ENCODE measurements at places on chromosomes 5 and 9.
A peak's percentile ranks its signal among the peaks of the same experiment; 100 is the strongest.

DNA sequence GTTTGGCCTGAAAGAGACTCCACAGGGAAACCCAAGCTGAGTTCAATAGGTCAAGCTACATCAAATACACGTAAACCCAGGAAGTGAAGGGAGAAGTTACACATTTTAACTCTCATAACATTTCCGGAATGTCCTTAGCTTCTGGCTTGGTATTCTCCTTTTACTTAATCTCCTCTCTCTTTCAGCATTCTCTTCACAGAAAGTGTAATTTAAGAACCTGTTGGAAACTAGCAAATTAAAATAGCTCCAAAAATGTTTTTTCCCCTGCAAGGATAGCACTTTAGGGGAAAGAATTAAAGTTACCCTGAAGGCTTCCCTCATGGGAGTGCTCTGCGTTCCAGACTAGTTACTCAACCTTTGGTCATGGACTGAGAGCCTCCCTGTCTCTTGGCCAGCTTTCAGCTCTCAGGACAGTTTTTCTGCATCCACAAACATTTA, 292.7 kb upstream of the TARS1 start:
- DNase-seq: no peak

GRCh38 chr9:135507104-135508035, 6.9 kb downstream of the MRPS2 start:
- DNase-seq: no peak

DNA sequence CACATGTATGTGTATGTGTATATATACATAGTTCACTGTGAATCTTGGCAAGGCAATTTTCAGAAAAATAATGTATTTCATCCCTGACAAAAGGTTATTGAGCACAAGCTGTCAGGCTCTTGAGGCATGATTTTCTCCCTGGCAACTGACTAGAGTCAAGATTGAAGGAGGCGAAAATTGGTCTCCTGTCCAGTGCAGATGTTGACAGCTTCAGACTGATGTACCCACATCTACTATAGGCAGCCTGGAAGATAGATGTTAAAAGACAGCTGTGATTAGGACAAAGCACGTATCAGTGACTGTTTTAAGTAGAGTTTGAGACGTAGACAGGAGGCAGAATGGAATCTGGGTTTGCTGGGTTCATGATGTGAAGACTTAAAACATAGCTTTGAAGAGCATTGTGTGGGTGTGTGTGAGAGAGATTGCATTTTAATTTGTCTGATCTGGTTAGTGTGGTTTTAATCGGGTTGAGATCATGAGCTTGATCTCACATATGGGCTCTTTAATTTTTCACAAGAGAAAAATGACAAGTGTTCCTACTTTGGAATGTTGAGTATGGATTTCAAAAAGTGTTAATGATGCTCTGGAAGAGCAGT, 39.1 kb downstream of the CTNNA1 start:
- no peak for DNase-seq

DNA sequence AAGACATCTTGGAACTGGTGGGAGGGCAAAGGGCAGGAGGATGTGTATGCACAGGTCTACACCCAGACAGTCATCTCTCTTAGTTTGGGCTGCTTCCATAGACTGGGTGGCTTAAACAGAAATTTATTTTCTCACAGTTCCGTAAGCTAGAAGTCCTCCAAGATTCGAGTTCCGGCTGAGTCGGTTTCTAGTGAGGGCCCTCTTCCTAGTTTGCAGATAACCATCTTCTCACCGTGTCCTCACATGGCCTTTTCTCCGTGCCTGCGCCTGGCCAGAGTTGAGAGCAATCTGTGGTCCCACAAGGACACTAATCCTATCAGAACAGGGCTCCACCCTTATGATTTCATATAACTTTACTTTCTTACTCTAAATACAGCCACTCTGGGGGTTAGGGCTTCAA, 4.1 kb downstream of the SMIM32 start:
- DNase-seq: no peak

DNA sequence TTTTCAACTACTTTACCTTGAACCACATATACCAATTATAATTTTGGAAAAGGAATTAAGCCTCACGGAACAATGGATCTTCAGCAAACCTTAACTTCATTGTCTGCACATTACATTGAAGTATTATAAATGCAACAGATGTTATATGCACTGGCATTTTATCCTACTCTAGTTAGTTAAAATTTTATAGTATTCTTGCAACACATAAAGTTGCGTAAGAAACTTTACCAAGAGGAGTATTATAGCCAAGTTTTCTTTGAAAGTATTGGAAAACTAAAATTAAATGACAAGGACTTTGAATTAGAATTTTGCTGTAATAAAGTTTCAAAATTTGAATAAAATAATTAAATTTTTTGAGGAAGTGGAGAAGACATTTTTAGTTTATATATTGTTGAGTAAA, 63.4 kb upstream of the SREK1 start:
- DNase-seq: no peak

DNA sequence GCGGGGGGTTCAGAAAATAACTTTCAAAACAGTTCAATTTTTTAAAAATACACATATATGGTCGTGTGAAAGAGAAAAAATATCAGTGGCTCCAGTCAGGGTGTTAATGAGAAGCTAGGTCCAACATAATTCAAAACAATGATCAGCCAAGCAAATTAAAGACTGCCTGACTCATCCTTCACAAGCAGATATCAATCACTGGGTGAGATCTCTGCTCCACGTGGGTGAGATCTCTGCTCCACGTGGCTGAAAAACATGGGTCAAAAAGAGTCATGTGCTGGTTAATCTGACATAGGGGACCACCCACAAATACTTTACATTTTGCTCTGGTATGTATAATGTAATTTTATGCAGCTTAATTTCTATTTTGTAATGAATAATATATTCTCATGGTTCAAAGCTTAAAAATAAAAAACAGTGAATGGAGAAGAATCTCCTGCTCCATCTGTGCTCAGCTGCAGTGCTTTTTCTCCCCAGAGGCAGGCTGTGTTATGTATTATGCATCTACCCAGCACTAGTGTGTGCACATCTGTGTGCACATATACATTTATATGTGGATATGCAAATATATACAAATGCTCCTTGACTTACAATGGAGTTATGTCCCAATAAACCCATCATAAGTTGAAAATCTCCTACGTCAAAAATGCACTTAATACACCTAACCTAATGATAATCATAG, 93.1 kb upstream of the S1PR3 start:
- DNase-seq: no peak

- DNase-seq: no peak
Observed at GRCh38 chr9:34334337-34334824, 5.0 kb downstream of the NUDT2 start.

DNA sequence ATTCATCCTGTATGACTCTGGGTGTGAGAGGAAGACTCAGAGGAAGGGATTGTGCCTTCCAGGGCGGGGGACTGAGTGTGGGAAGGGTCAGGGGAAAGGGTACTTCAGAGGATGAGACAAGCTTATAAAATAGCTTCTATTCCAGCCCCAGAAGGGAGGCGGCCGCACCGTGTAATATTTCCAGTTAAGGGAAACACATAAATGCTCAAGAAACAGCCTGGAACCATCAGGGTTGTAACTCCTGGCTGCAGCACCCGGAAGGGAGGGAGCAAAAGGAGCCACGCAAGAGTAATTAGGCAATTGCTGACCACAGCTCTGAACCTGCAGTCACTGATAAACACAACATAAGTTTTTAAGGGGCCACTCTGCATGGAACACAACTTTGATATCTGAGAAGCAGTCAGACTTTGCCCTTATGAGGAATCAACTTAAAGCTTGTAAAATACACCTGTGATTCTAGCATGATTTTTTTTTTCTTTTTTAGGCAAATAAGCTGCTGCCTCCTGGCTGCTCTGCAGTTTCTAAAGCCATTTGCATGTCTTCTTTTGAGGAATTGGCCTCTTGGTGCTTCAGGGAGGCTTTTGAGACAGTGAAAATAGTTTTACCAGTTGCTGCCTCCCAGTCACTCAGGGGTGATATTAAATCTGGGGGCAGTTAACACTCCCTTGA, 382.7 kb downstream of the ENC1 start:
- DNase-seq: peak; percentile 15

- no peak for DNase-seq
Observed at GRCh38 chr5:115463983-115464382, 80.6 kb downstream of the FEM1C start.

GRCh38 chr5:36696059-36696673, 89.8 kb downstream of the SLC1A3 start:
- DNase-seq: no peak

GRCh38 chr9:107210775-107211174, 72.3 kb upstream of the RAD23B start:
- no peak for DNase-seq

DNA sequence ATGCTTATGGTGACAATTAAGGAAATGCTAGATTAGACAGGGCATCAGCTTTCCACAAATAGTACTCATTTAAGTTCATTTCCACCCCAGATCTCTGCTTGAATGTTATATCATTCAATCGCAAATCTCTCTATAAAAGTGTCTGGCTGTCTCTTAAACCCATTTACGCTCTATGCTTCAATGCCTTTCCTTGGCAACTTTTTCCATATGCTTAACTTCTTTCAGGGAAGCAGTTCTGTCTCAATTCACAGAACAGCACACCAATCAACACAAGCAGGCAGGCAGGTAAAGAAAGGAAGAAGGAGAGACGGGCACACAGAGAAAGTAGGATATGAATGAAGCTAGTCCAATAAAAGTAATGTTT, 243.1 kb downstream of the DENND1A start:
- DNase-seq: peak; percentile 71

DNA sequence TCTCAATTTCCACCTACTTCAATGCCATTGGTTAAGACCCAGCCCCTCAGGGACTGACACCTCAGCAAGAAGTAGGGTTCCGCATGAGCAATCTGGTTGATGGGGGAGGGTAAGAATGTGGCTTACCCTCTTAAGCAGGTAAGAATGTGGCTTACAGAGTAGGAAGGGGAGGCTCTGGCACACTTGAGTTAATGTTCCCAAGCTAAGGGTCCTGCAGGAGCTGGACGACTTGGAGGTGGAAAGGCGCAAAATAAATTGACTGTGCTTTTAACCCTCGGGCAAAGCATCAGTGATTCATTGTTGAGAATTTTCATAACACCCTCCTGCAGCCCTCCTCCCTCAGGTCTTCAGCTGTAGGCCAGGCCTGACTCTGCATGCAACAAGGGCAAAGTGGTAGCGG, 24.9 kb upstream of the ADRA1B start:
- DNase-seq: peak; percentile 81

DNA sequence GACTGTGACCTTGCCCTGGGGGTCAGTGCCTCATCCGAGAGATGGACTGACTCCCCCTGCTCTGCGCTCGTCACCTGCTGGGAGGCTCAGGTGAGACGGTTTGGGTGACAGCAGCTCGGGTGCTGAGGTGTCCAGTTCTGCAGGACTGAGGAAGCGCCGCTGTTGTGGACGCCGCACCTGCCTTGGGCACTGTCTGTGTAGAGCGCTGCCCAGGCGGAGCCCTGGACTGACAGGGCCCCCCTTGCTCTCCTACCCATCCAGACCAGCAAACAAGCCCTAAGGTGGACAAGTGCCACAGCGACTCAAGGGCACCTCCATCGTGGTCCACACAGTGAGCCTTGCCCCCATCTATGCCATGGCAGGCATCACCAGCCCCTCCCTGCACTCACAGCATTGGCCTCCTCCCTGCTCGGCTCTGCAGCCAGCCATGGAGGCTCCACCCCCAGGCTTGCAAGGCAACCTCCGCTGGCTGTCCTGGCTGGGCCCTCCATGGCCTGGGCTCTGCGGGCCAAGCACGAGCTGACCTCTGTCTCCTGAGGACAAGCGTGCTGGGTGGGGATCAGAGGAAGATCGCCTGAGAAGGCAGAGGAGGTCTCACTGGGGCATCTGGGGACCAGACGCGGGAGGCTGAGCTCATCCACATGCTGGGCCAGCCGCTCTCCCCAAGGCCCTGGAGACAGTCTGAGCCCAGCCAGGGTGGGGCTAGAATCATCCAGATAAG, 87.1 kb upstream of the COL5A1 start:
- no peak for DNase-seq

DNA sequence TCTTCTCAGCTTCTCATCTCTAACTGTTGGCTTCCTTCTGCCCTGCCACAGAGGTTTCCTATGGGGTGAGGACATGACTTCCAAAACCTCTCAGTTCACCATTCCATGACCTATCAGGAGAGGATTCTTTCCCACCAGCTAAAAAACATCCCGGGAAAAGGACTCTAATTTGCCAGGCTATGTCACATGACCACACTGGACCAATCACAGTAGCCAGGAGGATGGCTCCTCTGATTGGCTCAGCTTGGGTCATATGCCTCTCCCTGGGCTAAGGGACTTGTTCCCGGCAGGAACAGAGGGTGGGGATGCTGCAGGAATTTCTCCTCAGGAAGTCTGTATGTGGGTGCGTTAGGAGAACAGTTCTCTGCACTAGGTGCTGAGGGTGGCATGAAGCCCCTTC, 40.3 kb upstream of the XPA start:
- no peak for DNase-seq

DNA sequence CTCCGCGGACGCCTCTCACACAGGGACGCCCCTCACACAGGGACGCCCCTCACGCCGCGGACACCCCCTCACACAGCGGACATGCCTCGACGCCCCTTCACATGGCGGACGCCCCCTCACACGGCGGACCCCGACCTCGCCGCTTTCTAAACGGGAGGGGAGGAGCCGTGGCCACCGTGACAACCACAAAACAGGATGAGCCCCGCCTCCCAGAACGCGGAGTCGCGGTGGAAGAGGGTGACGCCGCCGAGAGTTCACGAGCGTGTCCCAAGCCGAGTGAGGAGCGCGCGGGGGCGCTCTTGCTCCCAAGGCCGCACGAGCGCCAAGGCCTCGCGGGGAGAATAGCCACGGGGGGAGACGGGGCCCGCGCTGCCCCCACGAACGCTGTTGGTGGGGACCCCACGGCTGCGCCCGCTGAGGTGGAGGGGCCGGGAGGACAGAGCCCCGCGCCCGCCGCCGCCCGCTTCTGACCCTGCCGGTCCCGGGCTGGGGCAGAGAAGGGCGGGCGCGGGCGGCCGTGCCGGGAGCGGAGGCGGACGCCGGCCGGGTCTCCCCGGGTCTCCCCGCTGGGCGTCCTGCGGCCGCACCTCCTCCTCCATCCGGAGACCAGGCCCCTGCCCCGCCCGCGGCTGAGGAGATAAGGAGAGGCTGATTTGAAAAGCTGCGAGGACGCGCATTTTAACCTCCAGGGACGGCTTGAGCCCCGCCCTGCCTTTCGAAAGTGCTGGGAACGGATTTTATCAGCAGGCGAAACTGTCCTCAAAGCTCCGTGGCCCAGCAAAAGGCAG, 3.9 kb upstream of the NKD2 start:
- DNase-seq: no peak
